ENCODE measurements at places on chromosomes 1 and 21. TPM values are rescaled to one million over a fixed set of nuclear protein-coding genes. Genes with fewer than 3 reads are reported as not detected.

The SLC5A9 gene
- 133 TPM for polyA plus RNA-seq

The G0S2 gene
- 167 TPM for polyA plus RNA-seq

GRCh38 chr1:205500240-205501233, 3.9 kb upstream of the CDK18 start:
- DNase-seq: no peak

GRCh38 chr1:39625462-39626273, 13.8 kb downstream of the HEYL start:
- DNase-seq: peak; percentile 24

DNA sequence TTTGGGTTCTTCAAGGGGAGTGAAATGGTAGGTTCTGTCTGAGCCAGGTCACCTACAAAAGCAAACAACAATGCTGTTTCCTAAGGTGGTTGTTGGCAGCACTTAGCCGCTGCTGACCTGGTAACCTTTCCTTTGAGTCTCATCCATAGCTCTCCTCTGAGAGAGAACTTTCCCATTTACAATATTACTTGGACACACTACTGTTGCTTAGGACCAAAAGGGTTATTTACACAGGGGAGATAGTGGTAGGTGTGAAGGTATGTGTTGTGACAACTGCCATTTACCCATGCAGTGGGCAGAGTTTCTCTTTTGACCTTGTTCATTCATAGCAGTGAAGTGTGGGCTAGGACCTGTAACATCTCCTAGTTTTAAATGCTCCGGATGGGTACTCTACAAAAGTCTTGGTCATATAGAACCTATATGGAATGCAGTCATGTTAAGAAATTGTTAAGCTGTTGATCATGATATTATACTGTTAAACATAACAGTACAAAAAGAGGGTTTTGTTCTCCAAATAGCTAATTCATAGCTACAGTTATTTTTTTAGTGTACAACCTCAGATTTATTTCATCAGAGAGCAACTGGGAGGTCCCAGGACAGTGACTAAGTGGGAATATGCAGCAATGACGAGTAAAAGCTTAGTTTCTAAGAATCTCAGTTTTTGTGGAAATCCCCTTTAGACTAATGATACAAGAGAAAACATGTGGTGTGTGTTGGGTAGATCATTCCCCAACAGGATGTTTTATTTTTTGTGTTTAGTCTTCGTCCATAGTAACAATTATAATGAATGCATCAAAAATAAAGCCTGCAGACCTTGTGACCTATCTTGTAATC, 219.7 kb downstream of the NFIA start:
- no peak for DNase-seq

- DNase-seq: peak; percentile 39
These were observed 5.7 kb downstream of the HAPLN2 start for GRCh38 chr1:156624814-156625435.

- peak; percentile 18 for DNase-seq
These were observed 18.5 kb downstream of the LRRC41 start for GRCh38 chr1:46284597-46285564.

DNA sequence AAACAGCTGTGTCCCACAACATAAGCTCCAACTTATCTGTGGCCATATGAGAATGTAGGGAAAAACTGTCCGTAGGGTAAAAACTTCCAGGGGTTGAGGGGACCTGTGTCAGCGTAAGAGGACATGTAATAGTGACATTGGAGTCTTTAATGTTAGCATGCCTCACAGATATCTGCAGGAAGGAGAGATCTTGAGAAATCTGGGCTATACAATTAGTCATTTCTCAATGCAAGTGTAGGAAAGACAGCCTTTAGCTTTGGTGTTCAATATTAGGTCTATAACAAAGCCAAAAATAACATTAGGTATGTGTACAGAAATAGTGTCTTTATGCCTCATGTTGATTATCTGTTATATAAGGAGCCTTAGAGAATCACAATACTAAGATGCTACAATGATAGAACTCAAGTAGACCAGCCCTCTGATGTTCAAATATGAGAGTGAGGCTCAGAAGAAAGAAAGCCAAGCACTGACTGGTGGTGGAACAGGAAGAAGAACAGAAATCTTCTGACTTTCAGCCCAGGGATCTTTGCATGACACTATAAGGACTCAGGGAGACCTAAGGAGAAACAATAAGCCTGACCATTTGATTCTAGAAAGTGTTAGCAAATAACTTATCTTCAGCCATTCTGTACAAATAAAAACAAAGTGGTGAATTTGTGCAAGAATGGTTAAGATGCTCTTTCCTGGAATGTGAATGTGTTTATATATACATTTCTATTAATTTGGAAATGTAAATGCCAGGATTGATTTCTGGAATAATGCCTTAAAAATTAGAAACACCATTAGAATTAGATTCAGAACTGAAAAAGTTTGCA, 152.6 kb downstream of the ZC3H11B start:
- DNase-seq: no peak

Measured in large intestine (tissue), 12 donors.